ENCODE measurements at places on chromosomes 5 and 9. TPM values are rescaled to one million over a fixed set of nuclear protein-coding genes. Genes with fewer than 3 reads are reported as not detected.
A peak's percentile ranks its signal among the peaks of the same experiment; 100 is the strongest.

GRCh38 chr5:111746791-111747190 is 10.2 kb downstream of the NREP start:
- H3K36me3 ChIP-seq, result no peaks in the 10 kb centered on the region
- H3K4me3 ChIP-seq, result no peak overlapping the region
- no peak for DNase-seq
- H3K4me1 ChIP-seq, result peaks cover 71% of the 10 kb centered on the region

- H3K27ac ChIP-seq, result no peak within 1 kb of the TSS
- no peaks in the 10 kb centered on the region for H3K4me1 ChIP-seq
- H3K36me3 ChIP-seq, result no peaks in the 10 kb centered on the region
- H3K27me3 ChIP-seq, result peaks cover 13% of the 10 kb centered on the region
Observed at GRCh38 chr5:95284572-95285408, at the start of gene MCTP1. TSS of gene MCTP1 (minus strand) at chr5:95285094.

DNA sequence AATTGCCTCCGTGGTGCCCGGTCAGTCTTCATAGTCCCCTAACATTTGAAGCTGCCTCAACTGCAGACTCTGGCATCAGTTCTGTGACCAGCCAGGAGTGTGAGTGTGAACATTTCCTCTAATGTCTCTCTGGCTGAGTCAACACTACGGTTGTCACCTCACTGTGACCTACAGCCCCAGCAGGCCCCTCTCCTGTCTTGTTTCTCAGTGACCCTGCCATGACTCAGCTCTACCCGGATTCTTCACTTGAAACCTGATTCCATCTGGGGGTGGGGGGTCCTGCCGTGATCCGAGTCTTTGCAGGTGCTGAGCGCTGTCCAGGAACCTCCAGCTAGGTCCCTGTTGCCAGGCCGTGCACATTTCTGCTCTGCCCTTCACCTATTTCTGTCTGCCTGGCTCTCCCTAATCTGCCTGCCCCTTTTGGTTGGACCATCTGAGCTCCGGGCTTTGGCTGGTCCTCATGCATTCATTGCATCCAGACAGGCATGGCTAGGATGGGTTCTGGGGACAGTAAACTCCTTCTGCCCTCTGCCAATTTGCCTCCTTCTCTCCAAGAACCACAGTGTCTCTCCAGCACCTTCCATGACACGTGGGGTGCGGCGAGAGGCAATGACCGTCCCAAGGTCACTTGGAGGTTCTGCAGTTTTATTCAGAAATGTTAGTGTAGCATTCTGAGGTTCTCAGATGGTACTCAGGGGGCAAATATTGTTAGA is 24.2 kb downstream of the STC2 start:
- no peaks in the 10 kb centered on the region for H3K4me1 ChIP-seq
- H3K27ac ChIP-seq, result no peak overlapping the region
- H3K36me3 ChIP-seq, result no peaks in the 10 kb centered on the region
- DNase-seq, result no peak
- no peaks in the 10 kb centered on the region for H3K27me3 ChIP-seq
- H3K4me3 ChIP-seq, result no peak overlapping the region

DNA sequence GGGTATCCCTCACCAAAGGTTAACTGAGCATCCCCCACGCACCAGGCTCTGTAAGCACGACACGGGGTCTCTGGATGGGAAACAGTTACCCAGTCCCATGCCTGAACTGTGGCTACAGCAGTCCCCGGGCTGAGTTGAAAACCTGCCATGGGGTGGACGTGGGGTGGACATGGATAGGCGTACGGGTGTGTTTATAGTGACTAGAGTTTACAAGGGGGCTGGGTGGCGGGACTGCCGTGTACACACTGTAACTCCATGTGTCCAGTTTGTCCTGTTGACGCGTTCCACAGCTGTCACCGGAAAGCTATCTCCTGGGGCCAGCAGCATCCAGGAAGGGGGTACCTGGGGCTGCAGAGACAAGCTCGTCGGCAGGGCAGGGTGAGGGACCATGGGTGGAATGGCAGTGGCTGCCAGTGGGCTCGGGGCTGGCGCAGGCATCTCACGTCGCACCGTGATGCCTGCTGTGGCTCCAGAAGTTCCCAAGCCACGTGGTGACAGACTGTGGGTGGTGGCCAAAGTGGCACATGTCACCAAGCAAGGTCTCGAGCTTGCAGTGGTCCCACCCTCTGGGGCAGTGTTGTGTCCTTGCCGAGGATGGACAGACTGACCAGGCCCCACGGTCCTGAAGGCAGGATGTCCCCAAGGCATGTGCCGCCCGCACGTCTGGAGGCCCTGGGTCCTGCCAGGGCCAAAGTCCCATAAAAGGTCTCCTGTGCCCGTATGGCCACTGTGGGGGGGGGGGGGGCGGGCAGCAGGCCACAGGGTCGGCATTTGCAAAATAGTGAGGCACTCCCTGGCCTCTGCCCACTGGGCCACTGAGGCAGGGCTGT is 29.3 kb upstream of the RNF130 start:
- no peaks in the 10 kb centered on the region for H3K36me3 ChIP-seq
- no peak overlapping the region for H3K4me3 ChIP-seq
- peaks cover 15% of the 10 kb centered on the region for H3K27me3 ChIP-seq
- no peak overlapping the region for H3K27ac ChIP-seq

GRCh38 chr9:38084556-38084880 is 15.5 kb upstream of the SHB start:
- H3K36me3 ChIP-seq, result no peaks in the 10 kb centered on the region
- H3K4me3 ChIP-seq, result no peak overlapping the region
- H3K27me3 ChIP-seq, result no peaks in the 10 kb centered on the region
- DNase-seq, result no peak
- H3K4me1 ChIP-seq, result peaks cover 25% of the 10 kb centered on the region
- H3K27ac ChIP-seq, result no peak overlapping the region

DNA sequence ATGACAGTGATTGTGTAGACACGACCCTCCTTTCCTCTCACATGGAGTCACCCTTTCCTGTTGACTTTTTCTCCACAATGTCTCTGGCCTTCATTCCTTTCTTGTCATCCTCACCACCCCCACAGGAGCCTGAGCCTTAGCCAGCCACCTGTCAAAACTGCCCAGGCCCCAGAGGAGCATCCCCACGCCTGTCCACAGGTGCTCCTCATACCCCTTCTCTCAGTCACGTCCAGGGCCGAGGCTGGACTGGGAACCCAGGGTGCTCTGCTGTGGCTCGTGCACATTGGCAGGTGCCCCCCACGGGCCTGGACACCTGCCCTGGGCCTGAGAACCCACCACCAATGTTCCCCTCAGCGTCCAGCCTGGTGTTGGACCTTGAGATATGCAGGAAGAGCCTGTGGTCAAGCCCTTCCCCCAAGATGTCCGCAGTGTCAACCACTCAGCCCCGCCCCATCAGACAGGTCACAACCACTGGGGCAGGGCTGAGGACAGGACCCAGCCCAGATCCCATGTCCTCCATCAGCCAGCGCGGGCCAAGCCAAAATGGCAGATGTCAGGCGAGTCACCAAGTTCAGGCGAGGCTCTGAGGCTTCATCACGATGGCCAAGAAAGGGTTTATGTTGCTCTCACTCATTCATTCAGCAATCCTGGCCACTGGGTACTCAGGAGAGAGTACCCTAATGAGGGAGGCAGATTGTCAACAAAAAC is 65.8 kb upstream of the STXBP1 start:
- H3K4me1 ChIP-seq, result peaks cover 7% of the 10 kb centered on the region
- H3K4me3 ChIP-seq, result no peak overlapping the region
- H3K36me3 ChIP-seq, result no peaks in the 10 kb centered on the region
- no peaks in the 10 kb centered on the region for H3K27me3 ChIP-seq

DNA sequence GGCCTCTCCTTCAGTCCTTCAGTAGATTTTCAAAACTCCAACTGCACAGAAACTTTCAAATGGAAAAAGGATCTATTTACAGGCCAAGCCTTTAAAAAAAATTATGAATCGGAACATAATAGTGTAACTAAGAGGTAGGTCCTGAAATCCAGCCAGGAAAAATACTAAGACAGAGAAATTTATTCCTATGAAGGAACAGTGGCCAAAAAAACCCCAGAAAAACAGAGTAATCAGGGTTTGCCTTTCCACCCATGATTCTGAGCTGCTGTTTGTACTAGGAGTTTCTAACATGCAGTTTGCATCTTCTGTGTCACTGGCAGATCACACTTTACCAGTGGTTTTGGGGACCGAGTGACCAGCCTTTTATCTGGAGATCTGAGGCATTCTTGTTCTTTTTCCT is 93.1 kb upstream of the TMED7 start:
- H3K27ac ChIP-seq, result no peak overlapping the region
- no peak for DNase-seq
- H3K4me3 ChIP-seq, result no peak overlapping the region

DNA sequence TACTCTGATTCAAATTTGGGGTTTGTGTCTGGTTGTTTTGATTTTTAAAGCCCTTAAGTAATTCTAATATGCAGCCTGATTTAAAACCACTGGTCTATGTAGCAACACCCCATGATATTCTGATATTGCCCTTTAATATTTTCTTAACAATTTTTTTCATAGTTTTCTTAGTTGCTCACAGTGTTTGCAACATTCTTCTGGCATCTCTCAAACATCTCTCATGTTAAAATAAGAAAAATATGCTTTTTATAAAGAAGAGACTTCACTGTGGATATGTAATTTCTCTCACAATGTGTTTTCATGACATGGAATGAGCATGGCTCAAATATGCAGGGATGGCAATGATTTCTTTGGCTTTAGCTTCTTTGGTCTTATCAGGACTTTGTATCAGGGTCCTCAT is 183.7 kb downstream of the TAF11L14 start:
- H3K4me1 ChIP-seq, result no peaks in the 10 kb centered on the region
- no peak for DNase-seq
- no peaks in the 10 kb centered on the region for H3K27me3 ChIP-seq
- no peak overlapping the region for H3K27ac ChIP-seq
- H3K36me3 ChIP-seq, result no peaks in the 10 kb centered on the region
- no peak overlapping the region for H3K4me3 ChIP-seq

GRCh38 chr5:66861402-66861801 is 265.2 kb downstream of the MAST4 start:
- H3K4me1 ChIP-seq, result no peaks in the 10 kb centered on the region
- DNase-seq, result no peak
- no peak overlapping the region for H3K4me3 ChIP-seq
- no peaks in the 10 kb centered on the region for H3K36me3 ChIP-seq
- no peaks in the 10 kb centered on the region for H3K27me3 ChIP-seq

DNA sequence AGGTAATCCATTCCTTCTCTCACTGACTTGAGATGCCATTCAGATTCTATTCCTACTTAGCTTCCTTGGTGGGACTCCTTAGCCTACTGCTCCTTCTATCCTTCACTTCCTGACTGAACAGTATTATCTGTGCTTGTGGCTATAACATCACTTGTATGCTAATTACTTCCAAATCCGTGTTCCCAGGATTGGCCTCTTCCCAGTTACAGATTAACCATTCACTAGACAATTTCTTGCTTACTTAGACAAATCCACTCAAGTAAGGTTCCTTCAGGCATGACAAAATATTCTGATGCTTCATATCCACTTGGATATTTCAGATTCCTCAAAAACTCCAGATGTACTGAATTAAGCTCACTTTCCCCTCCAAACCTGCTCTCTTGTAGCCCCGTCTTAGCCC is 18.3 kb downstream of the LIFR start:
- DNase-seq, result no peak
- no peaks in the 10 kb centered on the region for H3K36me3 ChIP-seq
- no peak overlapping the region for H3K4me3 ChIP-seq
- no peaks in the 10 kb centered on the region for H3K27me3 ChIP-seq
- peak overlapping the region; percentile 86 for H3K27ac ChIP-seq

- DNase-seq, result no peak
- no peaks in the 10 kb centered on the region for H3K27me3 ChIP-seq
- no peak overlapping the region for H3K4me3 ChIP-seq
- no peak overlapping the region for H3K27ac ChIP-seq
Observed at GRCh38 chr5:159817262-159818029, 98.8 kb upstream of the ADRA1B start.

CCDC180 gene
- 1.6 TPM for total RNA-seq

DNA sequence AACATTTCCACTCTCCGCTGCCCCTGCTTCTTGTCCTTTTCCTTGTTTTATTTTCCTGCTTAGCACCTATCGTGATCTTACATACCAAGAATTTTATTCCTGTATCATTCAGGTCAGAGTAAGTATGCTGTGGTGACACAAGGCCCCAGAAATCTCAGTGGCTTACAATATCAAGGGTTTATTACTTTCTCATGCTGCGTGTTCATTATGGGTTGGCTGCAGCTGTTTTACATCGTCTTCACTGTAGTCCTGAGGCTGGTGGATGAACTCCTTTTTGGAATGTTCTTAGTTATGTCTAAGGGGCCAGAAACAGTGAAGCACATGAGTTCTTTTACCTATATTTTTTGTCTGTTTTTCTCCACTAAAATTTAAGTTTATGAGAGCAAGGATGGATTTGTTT is 51.2 kb downstream of the FCHO2 start:
- no peaks in the 10 kb centered on the region for H3K27me3 ChIP-seq
- DNase-seq, result no peak
- H3K36me3 ChIP-seq, result no peaks in the 10 kb centered on the region
- H3K27ac ChIP-seq, result no peak overlapping the region
- H3K4me1 ChIP-seq, result peaks cover 6% of the 10 kb centered on the region
- no peak overlapping the region for H3K4me3 ChIP-seq
